ENCODE measurements at places on chromosomes 11 and 22. TPM values are rescaled to one million over a fixed set of nuclear protein-coding genes. Genes with fewer than 3 reads are reported as not detected.

DEPDC7 gene
- total RNA-seq: 1.3 TPM

MRPL21 gene
- total RNA-seq: 106 TPM

STK33 gene
- total RNA-seq: 1.6 TPM

ACTN3 gene
- total RNA-seq: not detected

HORMAD2 gene
- total RNA-seq: not detected

PRR5L gene
- total RNA-seq: 54.0 TPM

SPA17 gene
- 14.0 TPM for total RNA-seq

CRYAB gene
- 12.4 TPM for total RNA-seq

CRYBB3 gene
- not detected for total RNA-seq

CHCHD10 gene
- total RNA-seq: 44.3 TPM

GAB4 gene
- not detected for total RNA-seq

SPDYC gene
- total RNA-seq: not detected

RAB36 gene
- 0.67 TPM for total RNA-seq

MYH9 gene
- total RNA-seq: 96.8 TPM

CNTF gene
- total RNA-seq: 1.3 TPM

CEP57 gene
- 45.6 TPM for total RNA-seq

IGF2 gene
- 0.15 TPM for total RNA-seq

MGAT3 gene
- total RNA-seq: 0.02 TPM

Measured in NCI-H460 (cell line).